Testis (tissue), 5 donors: ENCODE measurements at places on chromosomes 1 and 21. TPM values are rescaled to one million over a fixed set of nuclear protein-coding genes. Genes with fewer than 3 reads are reported as not detected.

The RNF186 gene
- polyA plus RNA-seq: not detected

The TDRD10 gene
- 123 TPM for polyA plus RNA-seq

The S100B gene
- 7.1 TPM for polyA plus RNA-seq

The BNIPL gene
- polyA plus RNA-seq: 5.0 TPM

The NTNG1 gene
- 2.3 TPM for polyA plus RNA-seq

The ITLN2 gene
- 1.5 TPM for polyA plus RNA-seq

The RIMKLA gene
- 2.2 TPM for polyA plus RNA-seq

The RAB3B gene
- 0.50 TPM for polyA plus RNA-seq

The WNT3A gene
- 0.13 TPM for polyA plus RNA-seq

The KCNQ4 gene
- polyA plus RNA-seq: 2.3 TPM

The MCOLN2 gene
- 6.3 TPM for polyA plus RNA-seq
